Hematopoietic multipotent progenitor cell treated with erythropoietin and hydrocortisone succinate and interleukin-3 and kit ligand, for 6 days (in vitro differentiated cells): ENCODE measurements at places on chromosomes 3 and 15.

DNA sequence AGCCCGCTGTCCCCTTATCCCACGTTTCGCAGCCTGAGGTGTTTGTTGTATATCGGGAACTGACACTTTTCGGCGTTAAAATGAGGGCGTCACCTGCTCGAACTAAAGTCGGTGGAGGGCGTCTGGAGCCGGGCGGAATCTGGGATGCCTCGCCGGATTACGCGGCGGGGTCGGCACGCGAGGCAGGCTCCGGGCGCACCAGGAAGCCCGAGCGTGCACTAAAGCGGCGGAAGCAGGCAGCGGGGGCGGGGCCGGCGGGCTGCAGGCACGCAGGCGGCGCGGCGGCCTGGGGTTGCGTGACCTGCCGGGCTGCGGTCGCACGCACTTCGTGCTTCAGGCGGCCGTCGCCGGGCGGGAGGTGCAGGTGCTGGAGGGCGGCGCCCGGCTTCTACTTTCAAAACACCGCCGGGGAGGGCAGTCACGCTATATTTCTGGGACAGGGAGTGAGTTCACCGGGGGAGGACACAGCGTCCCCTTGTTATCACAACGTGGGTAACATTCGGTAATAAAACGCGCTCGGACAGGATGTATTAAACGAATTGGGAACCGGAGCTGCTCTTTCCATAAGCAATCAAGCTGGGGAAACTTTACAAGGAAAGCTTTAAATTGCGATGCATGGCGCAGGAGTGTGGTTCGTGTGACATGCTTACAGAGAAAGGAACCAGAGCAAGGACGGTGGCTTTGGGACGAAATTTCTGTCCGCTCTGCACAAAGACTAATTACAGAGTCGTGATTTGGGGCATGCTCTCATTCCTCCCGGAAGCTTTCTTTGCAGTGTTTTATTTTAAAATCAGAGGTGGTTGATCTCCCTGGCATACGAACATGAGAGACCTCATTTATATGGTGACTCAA, 9.1 kb upstream of the LEKR1 start:
- peak; percentile 88 for DNase-seq

- DNase-seq = no peak
Observed at GRCh38 chr15:57780471-57780870, 74.0 kb downstream of the POLR2M start.

DNA sequence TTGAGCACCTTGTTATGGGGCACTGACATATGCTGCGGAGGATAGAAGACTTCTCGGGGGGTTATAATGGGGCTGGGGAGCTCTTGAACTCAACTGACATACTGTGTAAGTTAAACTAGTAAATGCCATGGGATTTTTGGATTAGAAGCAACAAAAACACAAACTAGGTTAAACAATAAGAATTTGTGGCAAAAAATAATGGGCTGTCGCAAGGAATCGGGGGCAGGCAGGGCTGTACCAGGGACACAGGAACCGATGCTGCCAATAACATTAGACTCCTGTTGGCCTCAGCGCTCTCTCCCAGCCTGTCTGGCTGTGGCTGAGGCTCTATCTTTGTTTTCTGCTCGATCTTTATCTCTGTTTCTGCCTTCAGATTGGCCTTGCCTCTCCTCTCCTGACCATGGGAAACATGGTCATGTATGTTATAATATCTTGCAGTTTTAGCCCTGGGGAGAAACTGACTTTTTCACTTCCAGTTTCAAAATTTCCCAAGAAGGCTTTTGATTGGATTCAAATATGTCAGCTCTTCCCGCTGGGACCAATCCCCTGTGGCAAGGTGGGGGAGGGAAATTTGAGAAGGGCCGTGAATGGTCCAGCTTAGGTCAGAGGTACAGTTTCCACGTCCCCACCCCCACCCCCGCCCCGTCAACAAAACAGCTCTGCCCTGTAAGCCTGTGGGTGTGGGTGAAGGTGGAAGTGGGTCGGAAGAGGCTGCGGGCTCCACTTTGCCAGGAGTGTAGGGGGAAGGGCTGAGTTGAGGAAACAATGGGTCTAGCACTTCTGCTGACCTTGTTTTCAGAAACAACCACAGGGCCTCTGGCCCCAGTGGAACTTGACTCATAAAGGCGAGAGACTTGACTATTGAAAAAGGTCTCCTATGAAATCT, 161.1 kb upstream of the TBL1XR1 start:
- peak; percentile 73 for DNase-seq

- no peak for DNase-seq
Observed at GRCh38 chr3:124097362-124098131, 105.6 kb upstream of the ROPN1 start.

- DNase-seq = no peak
Observed at GRCh38 chr15:92205255-92205739, 188.4 kb upstream of the ST8SIA2 start.

GRCh38 chr3:97952280-97952679, 20.0 kb downstream of the RIOX2 start:
- no peak for DNase-seq

DNA sequence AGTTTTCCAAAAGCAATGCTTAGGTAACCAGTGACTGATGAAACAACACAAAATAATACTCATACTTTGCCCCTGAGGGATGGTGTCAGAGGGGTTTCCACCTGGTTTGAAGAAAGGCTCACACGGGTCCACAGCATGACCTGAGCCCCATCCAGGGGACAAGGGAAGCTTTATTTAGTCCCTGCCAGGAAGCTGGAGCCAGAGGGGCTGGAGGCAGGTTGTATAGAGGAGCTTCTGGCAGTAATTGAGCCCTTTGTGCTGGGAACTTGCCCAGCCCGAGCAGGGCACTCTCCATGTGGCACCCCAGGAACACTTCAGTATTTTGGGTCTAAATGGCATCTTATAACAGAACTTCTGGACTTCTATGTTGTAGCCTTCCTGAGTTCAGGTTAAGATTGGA, 39.2 kb upstream of the EPHB1 start:
- no peak for DNase-seq

- DNase-seq = no peak
Observed at GRCh38 chr3:69130689-69131088, 8.3 kb upstream of the LMOD3 start.

- no peak for DNase-seq
Observed at GRCh38 chr3:40690749-40691451, 166.1 kb downstream of the ZNF621 start.

DNA sequence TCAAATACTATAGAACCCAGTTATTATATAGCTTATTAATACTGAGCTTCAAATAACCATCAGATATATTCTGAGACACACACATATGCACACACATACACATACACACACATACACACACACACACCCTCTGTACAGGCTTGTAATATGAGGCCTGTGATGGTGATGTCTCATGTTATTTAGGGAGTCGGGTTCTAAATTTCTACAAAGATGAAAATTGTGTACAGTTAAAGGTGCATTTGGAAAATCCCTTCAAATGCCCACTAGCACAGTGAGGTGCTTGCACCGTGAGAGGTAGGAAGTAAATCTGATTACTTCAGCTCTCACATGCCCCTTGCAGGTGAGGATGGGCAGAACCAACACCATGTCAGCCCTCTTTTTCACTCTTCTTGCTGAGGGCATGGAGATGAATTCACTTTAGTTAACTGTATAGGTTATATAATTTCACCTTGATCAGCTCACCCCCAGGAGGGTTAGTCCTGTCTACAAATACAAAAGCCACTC, 294.5 kb upstream of the PROK2 start:
- DNase-seq = no peak

DNA sequence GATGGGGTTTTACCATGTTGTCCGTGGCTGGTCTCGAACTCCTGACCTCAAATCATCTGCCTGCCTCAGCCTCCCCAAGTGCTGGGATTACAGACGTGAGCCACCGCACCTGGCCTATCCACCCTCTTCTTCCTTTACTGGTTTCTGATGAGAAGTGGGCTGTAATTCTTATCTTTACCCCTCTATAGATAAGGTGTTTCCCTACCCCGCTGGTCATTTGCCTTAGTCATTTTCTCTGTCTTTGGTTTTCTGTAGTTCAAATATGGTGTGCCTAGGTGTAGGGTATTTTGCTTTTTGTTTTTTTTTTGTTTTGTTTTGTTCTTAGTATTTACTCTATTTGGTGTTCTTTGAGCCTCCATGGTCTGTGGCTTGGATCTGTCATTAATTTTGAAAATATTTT, 41.3 kb downstream of the APBA2 start:
- DNase-seq = no peak

- no peak for DNase-seq
Observed at GRCh38 chr3:81938681-81939080, 177.2 kb upstream of the GBE1 start.

- no peak for DNase-seq
Observed at GRCh38 chr3:20141851-20142250, 44.2 kb downstream of the SGO1 start.

DNA sequence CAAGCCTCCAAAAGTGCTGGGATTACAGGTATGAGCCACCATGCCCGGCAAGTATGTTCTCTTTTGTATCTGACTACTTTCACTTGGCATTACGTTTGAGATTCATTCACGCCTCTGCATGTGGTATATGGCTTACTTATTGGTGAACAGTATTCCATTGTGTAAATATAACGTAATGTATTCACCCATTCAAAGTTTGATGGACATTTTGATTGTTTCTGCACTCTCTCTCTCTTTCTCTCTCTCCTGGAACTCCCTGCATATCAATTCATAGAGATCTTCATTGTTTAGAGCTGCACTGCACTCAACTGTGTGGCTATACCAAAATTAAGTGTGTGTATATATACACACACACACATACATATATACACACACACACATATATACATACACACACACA, 30.4 kb downstream of the SPPL2A start:
- DNase-seq = no peak

DNA sequence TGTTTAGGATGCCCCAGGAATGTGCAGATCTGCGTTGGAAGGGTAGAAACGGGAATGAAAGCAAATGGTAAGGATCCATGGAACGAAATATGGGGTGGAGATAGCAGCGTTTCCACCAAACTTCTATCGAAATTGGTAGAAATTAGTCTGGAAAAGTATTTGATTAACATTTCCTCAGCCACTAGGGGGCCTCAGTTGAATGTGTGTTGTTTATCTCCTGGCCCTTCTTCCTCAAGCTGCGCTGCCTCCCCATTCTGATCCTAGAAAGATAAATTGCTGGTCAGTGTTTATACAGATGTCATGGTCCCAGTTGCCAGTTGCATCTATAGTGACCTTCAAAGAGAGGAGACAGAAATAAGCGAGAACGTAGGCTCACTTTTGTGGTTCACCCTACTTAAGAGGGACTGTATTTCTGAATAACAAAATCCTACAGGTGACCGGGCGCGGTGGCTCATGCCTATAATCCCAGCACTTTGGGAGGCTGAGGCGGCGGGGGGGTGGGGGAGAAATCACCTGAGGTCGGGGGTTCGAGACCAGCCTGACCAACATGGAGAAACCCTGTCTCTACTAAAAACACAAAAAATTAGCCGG, 457.1 kb downstream of the SQOR start:
- peak; percentile 60 for DNase-seq

DNA sequence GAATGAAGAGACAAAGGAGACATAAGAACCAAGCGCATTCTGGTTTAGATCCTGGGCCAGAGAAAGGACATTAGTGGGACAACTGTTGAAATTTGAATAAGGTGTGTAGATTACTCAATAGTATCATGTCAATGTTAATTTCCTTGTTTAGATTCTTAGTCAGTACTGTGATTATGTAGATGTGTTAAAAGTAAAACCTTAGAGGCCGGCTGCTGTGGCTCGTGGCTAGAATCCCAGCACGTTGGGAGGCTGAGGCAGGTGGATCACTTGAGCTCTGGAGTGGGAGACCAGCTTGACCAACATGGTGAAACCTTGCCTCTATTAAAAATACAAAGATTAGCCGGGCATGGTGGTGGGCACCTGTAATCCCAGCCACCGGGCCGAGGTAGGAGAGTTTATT, 26.7 kb downstream of the CYP8B1 start:
- DNase-seq = no peak

DNA sequence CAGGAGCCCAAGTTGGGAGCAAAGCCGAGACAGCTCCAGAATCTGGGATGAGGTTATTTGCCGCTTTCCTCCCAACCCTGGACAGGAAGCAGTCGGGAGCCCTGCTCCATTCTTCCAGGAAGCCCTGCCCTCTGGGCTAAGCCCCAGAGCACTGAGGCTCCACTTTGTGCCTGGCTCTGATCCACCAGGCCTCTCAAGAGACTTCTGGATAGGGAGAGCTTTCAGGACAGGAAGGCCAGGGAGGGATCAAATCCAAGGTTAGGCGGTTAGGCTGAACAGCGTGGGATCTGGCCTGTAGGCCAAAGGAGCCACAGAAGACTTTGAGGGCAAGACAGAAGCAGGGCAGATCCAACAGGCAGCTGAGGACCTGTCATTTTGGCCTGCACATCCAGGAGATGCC, 835 bp downstream of the STOML1 start:
- peak; percentile 28 for DNase-seq

DNA sequence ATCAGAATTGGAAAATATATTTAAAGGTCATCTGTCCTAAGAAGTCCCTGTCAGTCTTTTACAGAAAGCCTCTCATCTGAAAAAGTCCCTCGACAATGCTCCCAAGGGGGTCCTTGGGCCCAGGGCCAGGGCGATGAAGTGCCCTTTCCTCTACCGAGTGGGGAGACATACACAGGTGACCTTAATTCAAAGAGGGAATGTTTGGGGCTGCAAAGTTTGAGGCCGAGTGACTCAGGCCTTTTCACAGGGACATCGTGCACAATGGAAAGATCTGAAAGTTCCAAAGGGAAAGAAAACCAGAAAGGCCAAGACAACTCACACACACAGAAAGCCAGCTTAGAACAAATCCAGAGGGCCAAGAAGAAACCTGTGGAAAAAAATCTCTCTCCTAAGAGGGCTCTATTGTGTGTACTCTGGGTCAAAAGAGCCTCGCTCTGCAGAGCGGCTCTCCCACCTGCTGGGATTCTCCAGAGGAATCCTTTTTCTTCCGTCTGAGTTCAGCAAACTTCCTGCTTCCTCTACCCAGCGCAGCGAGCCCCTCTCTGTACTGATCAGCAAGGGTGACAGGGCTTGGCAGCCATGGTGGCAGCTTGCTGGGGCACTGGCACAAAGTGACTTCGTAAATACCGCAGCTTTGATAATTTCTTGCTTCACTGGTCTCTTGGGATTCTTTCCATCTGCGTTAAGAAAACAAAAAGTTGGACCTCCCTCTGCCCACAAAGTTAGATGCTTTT, 259.1 kb downstream of the OPA1 start:
- DNase-seq = no peak

- peak; percentile 46 for DNase-seq
Observed at GRCh38 chr3:18443665-18444594, 18.8 kb upstream of the SATB1 start.

- DNase-seq = no peak
Observed at GRCh38 chr3:117017135-117017894, 307.7 kb downstream of the TUSC7 start.

- DNase-seq = no peak
Observed at GRCh38 chr3:51353131-51353530, 32.0 kb upstream of the MANF start.

DNA sequence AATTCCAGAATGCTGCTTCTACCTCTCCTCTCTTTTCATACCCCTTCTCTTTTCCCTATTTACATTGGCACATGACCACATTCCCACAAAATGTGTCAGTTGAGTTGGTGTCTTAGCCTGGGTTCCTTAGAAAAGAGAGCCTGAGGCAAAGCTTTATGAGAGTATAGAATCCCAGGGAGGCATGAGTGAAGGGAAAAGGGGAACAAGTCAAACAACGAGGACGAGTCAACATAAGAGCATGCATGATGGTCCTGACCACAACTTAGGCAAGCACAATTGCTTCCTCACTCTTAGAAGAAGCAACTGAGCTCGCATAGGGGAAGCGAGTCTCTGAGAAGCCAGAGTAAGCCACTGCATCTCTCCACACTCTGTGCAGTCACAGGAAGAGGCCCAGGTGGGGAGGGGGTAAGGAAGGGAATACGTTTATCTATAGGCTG, 15.4 kb upstream of the ZNF774 start:
- DNase-seq = peak; percentile 68
